ENCODE measurements at places on chromosomes 3 and 15. TPM values are rescaled to one million over a fixed set of nuclear protein-coding genes. Genes with fewer than 3 reads are reported as not detected.

DNA sequence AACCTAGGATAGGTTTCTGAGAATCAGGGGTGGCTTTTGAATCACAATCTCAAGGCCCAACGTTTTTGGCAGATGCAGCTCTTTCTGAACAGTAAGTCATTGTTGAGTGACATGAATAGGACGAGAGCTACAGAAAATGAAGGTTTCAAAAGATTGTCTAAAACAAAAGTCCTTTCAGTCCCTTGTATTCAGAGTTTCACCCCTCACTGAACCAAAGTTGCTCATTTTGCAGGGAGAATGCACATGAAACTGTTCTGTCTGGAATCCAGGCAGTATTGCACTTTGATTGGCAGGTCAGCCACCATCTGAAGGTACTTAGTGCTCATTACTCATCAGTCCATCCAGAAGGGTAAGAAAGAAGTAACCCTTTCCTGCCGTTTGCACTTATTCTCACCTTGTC is 24.1 kb upstream of the RASGRP1 start:
- DNase-seq = no peak

- DNase-seq = no peak
Measured at GRCh38 chr3:187042874-187043458, 96.3 kb downstream of the RPL39L start.

SLC9A9 gene
- 4.1 TPM for total RNA-seq

GRCh38 chr15:42344763-42345162 is 14.5 kb upstream of the CAPN3 start:
- no peak for DNase-seq

POLQ gene
- 9.4 TPM for total RNA-seq

DNA sequence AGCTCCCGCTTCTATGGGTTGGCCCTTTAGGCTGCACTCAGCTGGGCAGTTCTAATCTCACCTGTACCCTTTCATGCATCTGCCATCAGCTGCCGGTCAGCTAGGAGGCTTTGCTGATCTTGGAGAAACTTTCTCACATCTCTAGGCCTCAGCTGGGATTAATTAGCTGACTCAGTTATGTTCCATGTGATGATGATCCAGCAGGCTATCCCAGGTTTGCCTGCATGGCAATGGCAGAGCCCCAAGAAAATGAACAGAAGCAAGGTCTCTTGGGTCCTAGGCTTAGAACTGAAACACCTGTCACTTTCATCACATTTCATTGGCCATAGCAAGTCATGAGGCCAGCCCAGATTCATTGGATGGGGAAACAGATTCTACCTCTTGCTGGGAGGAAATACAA is 304.6 kb upstream of the TBC1D5 start:
- DNase-seq = no peak

DNA sequence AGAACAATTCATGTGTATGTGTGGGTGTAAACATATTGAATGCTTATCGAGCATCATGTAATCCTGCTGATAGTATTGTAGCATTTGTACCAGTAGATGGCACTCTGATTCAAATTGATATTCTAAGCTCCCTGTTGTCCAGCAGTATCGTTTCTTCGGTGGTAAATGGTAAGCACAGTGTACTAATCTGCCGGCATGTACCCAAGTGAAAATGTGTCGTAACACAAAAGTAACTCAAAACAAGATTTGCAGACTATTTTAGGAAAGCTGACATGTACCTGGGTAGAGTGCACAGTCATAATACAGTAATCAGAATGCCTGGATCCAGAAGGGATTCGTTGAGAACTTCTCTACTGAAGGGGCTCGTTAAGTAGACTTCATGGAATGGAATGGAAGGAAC is 31.7 kb upstream of the MNS1 start:
- peak; percentile 46 for DNase-seq

DNA sequence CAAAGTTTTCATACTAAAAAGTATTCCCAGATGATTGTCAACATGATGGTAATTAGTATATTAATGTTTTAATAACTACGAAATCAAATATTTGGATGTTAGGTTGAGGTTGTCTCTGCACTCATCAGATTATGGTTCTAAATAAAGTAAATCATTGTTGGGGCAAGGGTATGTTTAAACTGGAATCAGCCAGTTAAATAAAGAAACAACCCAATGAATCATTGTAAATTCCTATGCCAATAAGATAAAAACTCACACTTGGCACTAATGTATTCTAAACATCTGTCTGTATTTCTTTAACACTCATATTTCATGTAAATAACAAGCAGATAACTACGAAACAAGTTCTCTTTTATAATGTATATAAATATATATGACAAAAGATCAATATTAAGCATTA is 92.7 kb downstream of the PEAK1 start:
- no peak for DNase-seq

MUC20 gene
- total RNA-seq = 0.52 TPM

DNA sequence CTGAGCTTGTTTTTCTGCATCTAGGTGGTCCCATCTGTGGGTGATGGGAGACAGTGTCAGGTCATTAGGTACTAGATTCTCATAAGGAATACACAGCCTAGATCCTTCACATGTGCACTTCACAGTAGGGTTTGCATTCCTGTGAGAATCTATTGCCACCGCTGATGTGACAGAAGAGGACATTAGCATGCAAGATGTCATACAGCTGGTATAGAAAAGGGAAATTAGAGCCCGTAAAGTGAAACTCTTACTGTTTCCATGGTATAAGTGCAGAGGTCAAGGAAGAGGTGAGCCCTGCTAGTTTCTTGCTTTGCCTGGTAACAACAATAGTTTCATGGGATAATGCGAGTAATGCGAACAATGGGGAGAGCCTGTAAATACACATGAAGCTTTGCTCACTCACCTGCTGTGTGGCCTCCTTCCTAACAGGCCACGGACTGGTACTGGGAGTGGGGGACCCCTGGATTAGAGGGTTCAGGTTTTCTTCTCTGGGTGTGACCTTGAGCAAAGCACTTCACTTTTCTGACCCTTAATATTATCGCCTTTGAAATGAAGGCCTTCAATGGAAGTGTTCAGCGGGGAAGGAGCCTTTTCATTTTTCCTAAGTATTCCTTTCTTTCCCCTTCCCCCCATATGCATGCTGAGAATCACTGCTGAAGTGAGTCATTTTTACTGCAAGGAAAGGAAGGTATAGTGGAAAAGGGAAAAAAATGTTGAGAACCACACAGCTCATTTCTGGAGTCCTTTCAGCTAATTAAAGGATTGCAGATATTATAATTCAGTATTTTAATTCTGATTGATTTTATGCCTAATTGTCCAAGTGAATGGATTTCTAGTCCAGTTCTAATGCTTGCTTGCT is 286.4 kb downstream of the UBE2E2 start:
- peak; percentile 19 for DNase-seq

DNA sequence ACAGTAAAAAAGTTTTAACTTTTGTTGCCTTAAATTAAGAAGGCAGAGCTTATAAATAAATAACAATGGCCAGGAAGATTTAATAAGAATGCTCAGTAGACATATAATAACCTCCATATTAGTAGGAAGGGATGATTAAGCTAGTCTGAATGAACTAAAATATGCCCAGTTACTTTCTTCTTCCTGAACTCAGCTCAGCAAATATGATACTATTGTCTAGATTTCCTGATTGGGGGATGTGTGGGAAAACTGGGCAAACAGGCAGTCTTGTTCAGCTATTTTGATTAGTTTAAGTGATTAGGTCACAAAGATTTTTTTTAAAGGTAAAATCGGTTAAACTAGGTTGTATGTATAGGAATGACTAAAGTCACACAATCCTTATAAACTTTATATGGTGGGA is 167.2 kb upstream of the SLC2A2 start:
- no peak for DNase-seq

GOLGA6D gene
- 1.1 TPM for total RNA-seq

GRCh38 chr3:149548669-149549065 is 74.2 kb downstream of the TM4SF4 start:
- no peak for DNase-seq

- DNase-seq = no peak
Measured at GRCh38 chr15:68980786-68981185, 33.7 kb upstream of the NOX5 start.

GRCh38 chr3:354432-354831 is 157.9 kb downstream of the CHL1 start:
- peak; percentile 14 for DNase-seq

DNA sequence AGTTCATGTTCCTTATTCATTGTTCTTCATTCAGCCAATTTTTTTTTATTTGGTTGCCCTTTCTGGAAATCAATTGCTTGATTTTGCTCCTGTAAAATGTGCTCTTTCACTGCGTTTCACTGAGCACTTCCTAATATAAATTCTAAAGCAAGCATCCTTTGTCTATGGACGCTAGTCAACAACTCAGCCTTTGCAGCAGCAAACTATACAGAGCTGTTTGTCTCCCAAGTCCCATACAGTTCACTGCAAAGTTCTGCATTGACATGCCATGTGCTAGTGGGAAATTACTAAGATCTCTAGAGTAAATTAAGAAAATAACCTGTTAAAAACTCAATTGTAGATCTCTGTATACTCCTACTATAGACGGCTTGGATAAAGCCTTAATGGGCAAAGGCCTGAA is 130.1 kb upstream of the BHLHE40 start:
- no peak for DNase-seq

DNA sequence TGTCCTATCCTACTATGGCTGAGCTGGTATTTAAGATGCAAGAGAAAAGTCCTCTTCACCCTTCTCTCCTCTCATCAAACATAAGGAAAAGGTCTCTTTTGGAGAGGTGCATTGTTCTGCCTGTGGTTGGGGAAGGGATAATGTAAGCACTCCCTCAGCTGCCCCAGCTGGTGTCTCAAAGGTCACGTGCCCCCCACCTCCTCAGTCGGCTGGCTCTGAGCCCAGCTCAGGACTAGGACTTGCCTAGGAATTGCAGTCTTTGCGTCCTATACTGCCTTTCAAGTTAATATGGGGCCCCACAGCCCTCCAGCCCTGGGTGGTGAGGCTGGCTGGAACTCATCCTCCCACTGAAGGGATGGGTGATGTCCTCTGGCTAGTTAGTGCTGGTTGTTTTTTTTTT is 29.7 kb downstream of the OR4F15 start:
- DNase-seq = no peak

- DNase-seq = no peak
Measured at GRCh38 chr3:125128861-125129501, 73.2 kb upstream of the HEG1 start.

- DNase-seq = no peak
Measured at GRCh38 chr3:30666572-30667279, 60.3 kb downstream of the TGFBR2 start.

- no peak for DNase-seq
Measured at GRCh38 chr3:154169796-154170110, 48.6 kb downstream of the ARHGEF26 start.

DNA sequence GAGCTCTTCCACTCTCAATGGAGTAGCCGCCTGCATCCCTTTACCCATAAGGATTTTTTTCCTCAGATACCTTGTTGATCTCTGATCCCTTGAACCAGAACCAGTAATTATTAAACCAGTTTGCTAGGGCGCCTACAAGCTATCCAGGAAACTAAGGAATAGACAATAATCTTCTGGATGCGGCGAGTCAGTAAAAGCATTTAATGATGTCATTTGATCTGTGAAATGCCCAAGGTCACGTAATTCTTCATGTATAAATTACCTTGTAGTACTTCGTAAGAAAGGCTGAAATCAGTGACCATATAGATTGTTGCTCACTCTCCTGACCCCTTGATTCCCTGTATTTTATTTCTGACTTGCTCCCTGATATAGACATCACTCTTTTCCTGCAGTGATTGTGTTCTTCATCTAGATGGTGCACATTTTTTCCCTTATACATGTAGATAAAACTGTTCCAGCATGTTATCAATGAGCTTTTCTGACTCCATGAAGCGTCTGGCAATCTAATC is 548.6 kb upstream of the NAALADL2 start:
- no peak for DNase-seq

- no peak for DNase-seq
Measured at GRCh38 chr3:149858911-149859310, 45.9 kb downstream of the RNF13 start.

GRCh38 chr3:140128217-140128616 is 193.2 kb downstream of the CLSTN2 start:
- no peak for DNase-seq

UROC1 gene
- total RNA-seq = not detected

SGO1 gene
- total RNA-seq = 21.6 TPM

DNA sequence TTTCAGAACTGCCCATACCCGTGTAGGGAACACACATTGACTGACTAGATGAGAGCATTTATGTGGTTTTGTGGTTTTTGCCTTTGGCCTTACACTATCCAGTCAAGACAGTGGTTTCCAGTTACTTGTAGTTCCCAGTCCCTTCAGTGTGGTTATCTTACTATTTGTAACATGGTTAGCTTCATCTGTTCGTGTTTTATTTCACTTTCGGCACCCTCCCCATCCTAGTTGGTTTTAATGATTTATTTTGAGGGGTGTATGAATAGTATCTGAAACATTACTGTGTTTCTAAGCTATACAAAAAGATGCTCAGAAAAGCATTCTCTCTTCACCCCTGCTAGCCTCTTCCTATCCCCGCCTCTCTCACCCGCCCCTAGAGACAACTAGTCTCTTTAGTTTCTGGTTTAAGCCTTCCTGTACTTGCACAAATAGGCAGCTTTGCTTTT is 14.1 kb downstream of the LYSMD4 start:
- no peak for DNase-seq

- DNase-seq = no peak
Measured at GRCh38 chr3:16090024-16090423, 84.5 kb upstream of the GALNT15 start.

ACKR4 gene
- not detected for total RNA-seq

IL12A gene
- 1.1 TPM for total RNA-seq

DNA sequence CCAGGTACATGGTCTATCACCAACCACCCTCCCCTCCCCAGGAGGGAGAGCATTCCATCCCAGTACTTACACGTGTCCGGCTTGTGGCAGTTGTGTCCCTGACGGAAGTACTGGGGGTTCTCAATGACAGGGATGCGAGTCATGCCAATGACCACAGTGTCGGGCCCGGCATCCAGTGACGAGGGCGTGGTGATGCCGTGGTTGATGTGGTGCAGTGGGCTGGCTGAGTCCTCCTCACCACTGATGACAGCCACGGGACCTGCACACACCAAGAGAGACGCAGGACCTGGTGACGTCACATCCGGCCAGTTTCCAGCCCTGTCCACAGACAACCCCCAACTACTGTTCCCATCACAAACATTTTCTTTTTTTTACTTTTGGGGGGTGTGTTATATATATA is 223.8 kb downstream of the NTRK3 start:
- DNase-seq = no peak

DNA sequence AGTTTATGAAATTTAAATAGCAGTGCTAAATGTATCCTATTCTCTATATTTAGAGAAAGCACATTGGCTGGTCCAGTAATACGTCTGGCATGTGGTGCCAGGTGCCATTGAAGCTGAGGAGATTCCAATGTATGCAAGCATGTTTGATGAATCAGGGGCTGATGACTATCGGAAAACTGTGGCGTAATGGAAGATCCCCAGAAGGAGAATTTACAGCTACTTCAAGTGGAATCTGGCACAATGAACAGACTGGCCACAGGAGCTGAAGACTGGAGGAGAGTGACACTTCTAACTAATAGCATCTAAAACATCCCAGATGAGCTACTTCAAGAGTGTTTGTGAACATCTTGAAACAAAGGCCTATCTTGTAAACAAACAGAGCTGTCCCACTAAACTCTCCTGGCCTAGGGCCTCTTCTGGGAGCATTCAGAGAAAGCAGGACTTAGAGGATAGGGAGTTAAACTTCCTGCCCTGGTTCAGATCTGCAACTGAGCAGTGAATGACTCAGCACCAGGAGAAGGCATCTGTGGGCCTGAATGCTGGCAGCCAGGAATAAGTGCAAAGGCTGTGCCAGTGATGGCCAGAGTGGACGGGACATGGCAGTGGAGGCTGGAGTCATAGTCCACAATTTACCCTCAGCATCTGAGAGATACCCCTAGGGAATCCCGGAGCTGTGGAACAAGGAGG is 15.2 kb upstream of the ACTC1 start:
- no peak for DNase-seq

- no peak for DNase-seq
Measured at GRCh38 chr3:188007897-188008296, 146.1 kb upstream of the LPP start.
